COLO829 (cell line): ENCODE measurements at places on chromosomes 11 and 22.

- no peak for DNase-seq
These were observed 1.4 kb downstream of the TMX2 start for GRCh38 chr11:57713835-57714234.

- no peak for DNase-seq
These were observed 442 bp downstream of the PELI3 start for GRCh38 chr11:66467034-66467659.

GRCh38 chr22:50610581-50610980 is 10.0 kb downstream of the MAPK8IP2 start:
- no peak for DNase-seq

DNA sequence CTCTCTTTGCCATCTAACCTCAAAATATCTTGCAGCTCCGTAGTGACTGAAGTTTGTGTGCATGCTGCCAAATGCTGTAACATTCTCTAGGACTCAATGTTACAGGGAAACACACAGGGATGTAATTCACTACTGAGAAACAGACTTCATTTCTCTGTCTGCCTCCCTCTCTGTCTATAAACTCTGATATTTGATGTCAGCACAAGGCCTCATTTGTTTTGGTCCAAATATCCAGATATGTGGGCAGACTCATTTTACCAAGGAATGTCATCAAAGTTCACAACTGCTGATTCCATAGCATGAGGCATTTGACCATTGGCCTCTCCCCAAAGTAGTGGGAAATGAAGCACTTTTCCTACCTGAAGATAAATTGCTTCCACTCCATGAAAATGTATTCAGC is 2.5 kb upstream of the PRRG4 start:
- peak; percentile 58 for DNase-seq

DNA sequence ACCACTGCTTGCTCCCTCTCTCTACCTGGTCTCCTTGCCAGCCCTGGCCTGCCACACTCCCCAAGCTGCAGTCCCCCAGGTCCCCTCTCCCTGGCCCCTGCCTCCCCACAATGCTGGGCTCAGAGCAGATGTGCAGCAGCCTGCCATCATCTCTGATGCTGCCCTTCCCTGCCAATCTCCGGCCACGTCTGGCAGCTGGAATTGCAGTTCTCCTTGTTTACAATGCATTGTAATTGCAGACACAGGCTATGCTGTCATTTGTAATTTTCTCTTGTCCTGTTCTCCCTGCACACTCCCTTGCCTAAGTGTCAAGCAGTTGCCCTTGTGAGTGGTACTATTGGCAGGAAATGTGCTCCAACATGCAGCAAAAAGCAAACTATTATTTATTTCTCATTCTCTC is 222.3 kb downstream of the NTM start:
- no peak for DNase-seq

- DNase-seq: no peak
These were observed 219.0 kb downstream of the CEP164 start for GRCh38 chr11:117546431-117547194.

DNA sequence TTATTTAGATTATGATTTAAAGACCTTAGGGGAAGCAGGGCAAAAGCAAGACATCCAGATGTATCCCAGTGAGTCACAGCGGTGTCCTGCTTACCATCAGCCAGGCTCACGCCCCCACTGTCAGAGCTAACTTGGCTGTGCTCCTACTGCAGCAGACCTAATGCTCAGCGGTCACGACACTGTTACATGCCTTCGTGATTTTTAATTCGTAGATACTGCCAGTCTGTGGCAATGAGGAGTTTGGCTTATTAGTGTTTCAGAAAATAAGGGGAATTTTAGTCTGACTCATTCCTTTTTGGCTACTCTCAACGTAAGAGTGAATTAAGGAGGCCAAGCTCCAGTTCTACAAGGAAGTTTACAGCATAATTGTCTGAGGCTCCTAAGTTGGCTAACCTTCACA is 22.7 kb downstream of the EFCAB6 start:
- DNase-seq: no peak

DNA sequence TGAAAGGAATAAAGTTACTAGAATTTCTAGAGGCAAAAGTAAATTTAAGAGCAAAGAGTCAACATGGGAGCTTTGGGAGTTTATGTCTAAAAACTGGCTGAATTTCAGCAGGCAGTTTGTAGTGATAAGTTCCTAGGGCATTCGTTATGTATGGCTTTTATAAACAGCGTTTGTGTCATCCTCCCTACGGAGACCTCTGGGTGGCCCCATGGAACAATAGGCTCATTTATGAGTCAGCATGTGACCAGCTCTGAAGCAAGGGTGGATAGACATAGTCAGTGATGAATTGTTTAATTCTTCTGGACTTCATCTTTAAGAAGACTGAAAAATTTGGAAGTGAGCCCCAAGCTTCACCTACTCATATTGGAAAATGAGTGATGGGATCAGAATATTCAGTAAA is 37.1 kb downstream of the SVIP start:
- peak; percentile 90 for DNase-seq

DNA sequence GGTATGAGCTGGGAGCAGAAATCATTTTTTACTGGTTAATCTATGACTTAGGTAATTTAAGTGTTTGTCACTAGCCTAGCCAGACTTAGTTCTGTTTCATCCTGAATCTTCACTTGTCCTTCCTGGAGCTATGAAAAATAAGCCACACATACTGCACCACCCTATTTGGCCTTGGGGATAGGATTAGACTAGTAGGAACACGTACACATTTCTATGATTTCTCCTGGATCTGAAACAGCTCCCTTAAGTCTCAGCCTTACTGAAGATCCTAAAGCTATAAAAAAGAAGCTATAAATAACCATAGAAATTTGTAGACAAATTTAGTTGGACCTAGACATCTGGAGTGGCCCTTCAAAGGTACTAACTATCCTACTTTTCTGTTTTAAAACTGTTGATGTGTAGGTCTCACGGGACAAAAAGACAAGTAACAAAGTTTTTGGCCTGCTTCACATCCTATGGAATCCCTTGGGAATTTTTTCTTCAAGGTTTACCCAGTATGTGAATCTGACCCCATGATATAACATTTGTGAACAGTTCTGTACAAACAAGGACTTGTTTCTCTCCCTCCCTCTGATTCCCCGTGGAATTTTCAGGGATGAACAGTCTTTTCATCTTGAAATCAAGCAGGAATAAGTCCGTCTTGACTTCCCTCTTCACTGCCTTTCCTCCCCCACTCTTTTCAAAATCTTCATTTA is 275.0 kb downstream of the FAM76B start:
- peak; percentile 78 for DNase-seq

DNA sequence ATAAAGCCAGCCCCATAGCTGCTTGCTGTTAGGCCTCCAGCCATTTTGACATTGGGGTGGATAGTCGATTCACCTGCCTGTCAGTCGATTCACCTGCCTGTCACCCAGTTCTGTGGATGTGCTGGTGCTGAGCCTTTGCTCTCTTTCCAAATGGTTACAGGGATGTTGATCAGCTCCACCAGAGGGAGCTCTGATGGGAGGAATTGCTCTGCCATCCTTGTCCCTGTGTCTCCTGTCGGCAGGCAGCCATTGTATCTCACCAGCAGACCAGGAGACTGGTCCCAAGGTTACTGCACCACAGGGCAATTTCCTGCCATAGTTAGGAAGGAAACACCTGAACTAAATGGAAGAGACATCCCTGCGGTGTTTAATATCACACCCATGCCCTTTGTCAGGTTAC is 6.1 kb downstream of the MPEG1 start:
- peak; percentile 50 for DNase-seq

DNA sequence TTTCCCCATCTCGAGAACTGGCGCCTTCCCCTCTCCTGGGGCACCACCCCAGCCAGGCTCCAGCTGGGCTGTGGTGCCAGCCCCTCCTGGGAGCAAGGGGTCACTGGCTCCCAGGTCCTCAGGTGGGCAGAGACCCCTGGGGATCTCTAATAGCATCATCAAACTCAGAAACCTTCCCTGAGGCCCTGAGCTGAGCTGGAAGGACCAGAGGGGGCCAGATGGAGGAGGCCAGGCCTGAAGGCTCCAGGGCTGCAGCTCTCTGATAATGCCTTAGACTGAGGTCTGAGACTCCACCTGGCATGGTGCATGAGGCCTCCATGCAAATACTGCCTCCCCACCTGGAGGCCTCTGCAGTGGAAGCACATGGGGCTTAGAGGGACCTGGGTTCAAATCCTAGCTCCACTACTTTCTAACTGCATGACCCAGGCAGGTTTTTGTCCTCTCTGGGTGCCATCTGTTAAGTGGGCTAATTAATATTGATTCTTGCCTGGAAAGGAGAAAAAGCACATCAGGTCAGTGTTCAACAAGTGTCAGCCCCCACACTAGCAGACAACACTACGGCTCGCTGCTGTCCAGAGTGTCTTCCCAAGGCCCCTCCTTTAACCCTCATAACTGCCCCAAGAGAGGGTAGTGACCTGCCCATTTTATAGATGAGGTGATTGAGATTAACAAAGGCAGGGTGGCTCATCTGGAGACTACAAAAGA is 1.5 kb downstream of the MAPK8IP1 start:
- DNase-seq: no peak

GRCh38 chr11:16179676-16180075 is 176.7 kb downstream of the SOX6 start:
- DNase-seq: no peak

GRCh38 chr11:61514050-61514917 is 5.7 kb downstream of the LRRC10B start:
- peak; percentile 20 for DNase-seq

- no peak for DNase-seq
These were observed 6.5 kb upstream of the PVALB start for GRCh38 chr22:36823186-36823839.
